Stimulated activated naive CD4-positive, alpha-beta T cell (primary cell): ENCODE measurements at places on chromosomes 16 and 17.

DNA sequence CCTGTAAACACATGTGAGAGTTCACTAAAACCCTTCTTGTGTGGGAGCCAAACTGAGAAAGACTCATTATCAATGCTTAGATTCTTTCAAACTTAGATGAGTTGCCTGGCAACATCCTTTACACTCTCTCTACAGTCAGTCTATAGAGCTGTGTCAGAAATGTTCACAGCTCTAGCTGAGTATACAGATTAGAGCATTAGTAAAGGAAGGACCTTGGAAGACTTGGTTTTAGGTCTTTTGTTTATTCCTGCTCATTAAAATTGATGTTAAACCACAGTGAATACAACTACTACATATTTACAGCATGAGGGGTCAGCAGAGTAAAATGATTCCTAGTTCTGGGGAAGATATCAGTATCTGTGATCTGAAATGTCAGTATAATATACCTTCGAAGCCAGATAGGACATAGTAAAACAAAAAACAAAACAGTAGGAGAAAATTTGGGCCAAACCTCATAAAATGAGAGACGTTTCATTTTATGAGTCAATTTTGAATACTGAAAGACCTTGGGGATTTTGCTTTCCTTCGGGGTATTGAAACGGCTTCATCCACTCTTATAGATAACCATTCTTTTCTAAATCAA lies 186.0 kb downstream of the TANC2 start:
- no peak for DNase-seq

- DNase-seq = no peak
Measured at GRCh38 chr17:74128456-74129211, 74.8 kb upstream of the RPL38 start.

DNA sequence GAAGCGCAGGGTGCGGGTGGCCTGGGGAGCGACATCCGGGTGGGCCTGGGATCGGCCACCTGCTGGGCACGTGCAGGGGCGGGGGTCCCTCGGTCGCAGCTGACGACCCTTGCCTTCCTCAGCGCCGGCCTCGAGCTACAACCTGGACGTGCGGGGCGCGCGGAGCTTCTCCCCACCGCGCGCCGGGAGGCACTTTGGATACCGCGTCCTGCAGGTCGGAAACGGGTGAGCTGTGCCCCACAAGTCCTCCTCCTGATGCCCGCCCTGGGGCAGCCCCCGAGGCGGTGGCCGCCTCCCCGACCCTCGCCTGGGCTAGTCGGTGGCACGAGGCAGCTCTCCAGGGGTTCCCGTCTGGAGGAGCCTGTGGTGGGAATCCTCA lies 1.5 kb downstream of the ITGAL start:
- no peak for DNase-seq

DNA sequence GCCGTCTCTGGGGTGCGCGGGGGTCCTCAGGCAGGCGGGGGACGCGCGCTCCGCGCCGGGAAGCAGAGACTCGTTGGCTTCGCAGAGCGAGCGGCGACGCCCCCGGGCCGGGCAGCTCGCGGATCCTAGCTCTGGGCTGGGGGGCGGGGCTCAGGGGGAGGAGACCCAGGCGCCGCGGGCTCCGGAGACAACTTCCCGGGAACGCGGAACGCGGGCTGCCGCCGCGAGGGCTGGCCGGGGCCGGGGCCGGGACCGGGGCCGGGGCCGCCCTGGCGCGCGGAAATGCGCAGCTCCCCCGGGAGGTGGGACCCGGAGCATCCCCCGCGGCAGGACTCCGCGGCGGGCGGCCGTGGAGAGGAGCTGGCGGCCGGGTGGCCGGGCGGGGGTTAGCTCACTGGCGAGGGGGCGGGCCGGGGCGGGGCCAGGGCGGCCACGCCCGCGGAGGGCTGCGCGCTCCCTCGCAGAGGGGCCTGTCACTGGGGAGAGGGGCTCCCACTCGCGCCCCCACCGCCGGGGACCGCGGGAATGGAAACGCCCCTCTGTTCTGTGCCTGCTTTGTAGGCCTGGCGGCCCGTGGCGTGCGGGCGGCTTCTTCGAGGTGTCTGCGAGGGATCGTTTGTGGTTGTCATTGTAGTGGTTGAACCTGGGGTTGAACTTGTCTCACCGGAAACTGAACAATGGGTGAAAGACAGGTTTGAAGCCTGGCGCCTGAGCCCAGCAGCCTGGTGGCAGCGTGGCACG lies at the start of gene GAS7:
Gene GAS7 (minus strand): TSS at position 98 of the 741 bp plus-strand sequence.
- DNase-seq = no peak

DNA sequence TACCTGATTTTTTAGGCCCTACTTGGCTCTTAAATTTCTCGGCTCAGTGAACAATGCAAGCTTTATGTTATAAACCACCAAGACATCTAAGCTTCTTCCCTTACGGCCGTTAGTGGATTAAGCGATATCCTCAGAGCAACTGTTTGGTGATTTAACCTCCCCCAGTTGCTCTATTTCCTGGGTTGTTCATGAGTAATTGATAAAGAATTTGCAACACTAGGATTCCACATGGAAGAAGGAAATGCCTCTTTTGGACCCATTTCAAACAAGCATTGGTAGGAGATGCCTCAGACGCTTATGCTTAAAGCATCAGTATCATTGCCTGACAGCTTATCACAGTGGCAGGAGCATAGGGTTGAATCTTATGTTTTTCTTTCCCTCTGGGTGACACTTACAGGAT lies 65.3 kb downstream of the RBFOX1 start:
- no peak for DNase-seq

DNA sequence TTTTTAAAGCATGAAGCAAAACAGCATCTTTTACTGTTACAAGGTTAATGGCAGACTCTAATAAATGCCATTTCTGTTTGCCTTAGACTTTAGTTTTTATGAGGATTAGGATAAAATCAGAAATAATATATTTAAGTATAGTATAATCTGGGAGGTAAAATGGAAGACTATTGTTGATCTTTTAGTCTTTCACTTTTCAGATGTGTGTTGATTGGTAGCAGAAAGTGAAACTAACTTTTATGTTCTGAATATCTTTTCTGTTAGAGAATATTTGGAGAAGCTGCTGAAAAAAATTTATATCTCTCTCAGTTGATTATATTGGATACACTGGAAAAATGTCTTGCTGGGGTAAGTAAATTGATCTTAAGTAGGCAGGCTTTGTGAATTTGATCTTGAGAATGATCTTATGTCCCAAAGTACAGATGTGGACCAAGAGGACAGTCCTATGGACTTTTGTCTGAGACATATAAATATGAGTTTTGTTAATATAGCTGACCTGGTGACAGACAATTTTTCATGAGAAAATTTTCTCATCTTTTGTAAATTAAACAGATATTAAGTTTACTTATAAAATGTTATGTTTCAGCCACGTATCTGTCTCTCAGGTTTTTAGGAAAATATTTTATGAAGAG lies 64.1 kb downstream of the NF1 start:
- no peak for DNase-seq

DNA sequence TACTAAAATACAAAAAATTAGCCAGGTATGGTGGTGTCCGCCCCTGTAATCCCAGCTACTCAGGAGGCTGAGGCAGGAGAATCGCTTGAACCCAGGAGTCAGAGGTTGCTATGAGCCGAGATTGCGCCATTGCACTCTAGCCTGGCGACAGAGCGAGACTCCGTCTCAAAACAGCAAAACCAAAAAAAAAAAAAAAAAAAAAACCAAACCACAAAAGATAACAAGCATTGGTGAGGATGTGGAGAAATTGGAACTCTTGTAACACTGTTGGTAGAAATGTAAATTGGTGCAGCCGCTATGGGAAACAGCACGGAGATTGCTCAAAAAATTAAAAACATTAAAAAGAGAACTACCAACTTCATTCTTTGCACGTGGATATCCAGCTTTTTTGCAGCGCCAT lies 119.4 kb downstream of the OR1D5 start:
- no peak for DNase-seq

- DNase-seq = no peak
Measured at GRCh38 chr17:48011405-48012150, 26.0 kb downstream of the COPZ2 start.

DNA sequence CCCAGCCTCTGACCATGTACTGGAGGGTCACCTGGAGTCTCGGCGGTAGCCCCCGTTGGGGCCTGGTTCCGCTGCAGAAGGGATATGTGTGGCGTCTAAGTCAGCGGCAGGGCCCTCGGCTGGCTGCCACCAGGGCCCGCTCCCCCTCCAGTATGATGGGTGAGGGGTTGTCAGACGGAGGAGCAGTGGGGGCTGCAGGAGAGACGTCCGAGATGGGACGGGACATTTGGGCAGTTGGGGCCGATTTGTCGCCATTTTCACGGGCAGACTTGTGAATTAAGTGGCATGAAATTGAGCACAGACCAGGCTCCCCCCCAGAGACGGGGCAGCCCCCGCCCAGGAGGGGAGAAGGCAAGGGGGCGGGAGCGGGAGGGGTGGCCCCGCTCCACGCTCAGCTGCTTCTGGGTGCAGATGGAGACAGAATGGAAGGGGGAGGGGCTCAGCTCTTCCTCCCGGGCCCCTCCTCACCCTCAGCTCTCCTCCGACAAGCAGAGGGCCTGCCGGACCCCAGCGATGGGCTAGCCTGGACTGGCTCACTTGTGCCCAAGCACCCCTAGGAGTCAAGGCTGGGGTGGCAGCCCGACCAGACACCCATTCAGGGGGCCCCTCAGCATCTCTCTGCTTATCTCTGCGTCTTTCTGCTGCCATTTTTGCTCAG lies 52.7 kb upstream of the LHX1 start:
- DNase-seq = no peak

- no peak for DNase-seq
Measured at GRCh38 chr17:18039535-18040260, 490 bp downstream of the GID4 start.

- no peak for DNase-seq
Measured at GRCh38 chr17:62572888-62573401, 54.5 kb upstream of the MRC2 start.

DNA sequence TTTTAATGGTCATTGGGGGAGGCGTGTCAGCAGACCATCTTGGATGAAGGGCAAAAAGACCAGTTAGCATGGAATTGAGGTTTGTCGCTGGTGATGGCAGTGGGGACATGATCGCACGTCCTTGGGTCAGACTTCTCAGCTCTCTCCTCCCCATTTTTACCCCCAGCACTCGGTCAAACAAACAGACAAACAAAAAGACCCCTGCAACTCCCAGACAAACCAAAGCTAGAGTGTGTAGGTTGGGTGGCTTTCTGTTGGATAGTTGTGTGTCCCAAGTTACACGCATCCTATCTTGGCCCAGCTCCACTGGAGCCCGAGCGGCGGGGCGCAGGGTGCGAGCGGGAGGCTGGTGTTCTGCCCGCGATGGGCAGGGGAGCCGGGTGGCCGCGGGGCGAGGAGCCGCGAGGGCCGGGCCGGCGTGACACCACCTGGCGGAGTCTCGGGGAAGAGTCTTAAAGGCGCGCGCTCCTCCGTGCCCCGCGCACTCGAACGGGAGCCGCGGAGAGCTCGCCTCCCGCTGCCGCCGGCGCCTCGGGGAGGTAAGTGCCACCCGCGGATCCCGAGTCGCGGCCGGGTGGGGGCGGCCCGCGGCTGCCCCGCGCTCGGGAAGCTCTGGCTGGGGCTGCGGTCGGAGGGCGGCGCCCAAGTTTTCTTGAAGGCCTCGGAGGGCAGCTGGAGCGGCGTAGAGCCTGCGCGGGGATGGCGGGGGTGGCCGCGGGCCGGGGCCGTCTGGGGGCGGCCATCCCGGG lies 18.5 kb upstream of the NTN1 start:
- DNase-seq = no peak

DNA sequence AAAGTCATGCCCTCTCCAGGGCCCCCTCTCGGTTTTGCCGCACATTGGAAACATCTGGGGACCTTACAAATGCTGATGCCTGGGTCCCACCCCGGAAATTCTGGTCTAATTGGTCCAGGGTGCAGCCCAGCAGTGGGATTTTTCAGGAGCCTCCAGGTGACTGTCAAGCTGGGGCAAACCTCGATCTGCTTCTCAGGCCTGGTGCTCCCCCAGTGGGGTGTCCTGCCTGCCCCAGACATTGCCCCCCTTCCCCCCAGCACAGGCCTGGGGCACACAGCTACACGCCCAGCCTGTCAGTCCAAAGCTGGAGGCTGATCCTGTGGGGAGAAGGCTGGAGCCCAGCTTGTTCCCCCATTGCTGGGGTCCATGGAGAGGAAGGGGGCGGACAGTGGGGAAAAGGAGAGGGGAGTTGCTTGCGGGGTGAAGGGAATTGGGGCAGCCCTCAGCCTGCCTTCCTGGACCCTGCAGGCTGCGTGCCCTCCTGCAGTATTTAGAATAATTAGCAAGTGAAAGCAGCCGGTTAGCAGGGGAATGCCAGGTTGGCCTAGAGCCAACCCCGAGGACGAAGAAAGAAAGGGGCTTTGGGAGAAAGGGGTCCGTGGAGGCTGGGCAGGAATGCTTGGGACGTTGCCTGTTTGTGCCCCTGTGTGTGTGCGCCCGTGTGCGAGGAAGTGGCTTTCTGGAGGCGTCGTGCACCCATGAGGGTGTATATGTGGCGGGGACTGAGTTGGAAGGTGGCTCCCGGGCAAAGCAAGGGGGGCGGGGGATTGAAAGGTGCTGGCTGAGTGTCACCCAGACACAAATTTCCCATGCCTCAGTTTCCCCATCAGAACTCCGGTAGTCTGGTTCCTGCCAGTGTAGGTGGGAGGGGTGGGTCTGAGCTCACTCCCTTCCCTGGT lies 5.9 kb downstream of the FOXJ1 start:
- DNase-seq = peak; percentile 30

DNA sequence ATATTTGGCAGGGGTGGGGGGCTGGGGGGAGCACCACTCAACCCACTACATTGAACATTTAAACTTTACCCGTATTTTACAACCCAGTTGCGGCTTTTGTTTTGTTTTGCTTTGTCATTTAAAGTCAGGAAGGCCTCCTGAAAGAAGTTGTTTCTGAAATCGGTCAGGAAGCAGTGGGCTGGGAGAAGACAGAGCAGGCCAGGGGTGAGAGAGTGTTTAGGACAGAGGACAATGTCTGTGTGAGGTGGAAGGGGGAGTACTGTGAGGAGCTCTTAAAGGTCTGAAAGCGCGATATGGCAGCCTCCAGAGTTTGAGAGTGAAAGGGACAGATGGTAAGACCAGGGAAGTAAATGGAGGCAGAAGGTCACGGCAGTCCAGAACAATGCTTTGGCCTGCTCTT lies 6.1 kb upstream of the WFIKKN2 start:
- no peak for DNase-seq

DNA sequence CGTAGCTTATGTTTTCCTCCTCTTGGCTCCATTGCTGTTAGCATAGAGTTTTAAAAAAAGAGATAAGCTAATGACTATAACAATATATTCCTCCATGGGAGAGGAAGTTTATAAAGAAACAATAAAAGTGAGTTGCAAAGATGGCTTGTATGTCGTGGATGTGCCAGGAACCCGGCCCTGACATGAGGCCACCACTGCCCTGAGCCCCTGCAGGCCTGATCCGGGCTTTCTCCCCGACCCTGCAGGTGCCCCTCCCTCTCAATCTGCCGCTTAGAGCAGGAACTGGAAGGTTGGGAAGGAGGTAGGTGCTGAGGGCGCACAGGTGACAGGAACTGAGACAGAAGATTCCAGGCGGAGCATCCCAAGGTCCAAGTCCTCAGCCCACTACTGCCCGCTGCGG lies 11.7 kb downstream of the PAM16 start:
- no peak for DNase-seq

DNA sequence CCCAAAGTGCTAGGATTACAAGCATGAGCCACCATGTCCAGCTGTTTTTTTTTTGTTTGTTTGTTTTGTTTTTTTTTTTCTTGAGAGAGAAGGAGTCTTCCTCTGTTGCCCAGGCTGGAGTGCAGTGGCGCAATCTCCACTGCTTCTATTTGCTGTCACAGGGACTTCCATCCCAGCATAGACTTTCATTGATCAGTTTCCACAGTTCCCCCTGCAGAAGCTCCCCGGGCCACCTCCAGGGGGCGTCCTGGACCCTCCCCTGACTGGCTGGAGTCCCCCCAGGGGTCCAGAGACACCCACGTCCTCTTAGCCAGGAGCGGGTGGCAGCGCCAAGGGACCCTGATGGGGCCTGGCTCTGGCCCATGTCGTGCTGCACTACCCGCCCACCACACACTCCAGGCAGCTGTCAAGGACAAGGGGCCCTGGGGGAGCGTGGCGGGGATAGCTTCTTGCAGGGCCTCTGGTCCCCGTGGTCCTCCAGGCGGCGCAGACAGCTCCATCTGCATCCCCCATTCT lies 3.1 kb upstream of the NPW start:
- peak; percentile 4 for DNase-seq
